Activated CD4-positive, alpha-beta T cell treated with anti-CD3 and anti-CD28 coated beads, Interleukin-2, amount 10 ng/mL, durations not matched to agents 24 days and 14 days (primary cell): ENCODE measurements at places on chromosomes 1 and 21.

DNA sequence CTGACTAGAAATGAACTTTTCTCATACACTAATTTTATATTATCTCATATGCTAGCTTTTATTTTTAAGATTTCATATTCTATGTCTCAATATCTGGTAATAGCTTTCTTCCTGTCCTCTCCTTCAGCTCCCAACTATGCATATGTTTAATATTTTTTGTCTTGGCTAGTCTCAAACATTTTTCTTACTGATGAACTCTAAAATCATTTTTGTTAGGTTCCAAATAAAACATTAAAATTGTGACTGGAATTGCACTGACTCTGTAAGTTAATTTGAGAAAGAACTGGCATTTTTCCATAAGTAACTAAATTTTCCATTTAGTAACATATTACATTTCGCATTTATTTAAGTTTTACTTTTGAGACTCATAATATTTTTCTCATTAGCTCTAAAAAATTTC is 368.5 kb upstream of the DPYD start:
- H3K36me3 ChIP-seq = no peaks in the 10 kb centered on the region
- H3K27me3 ChIP-seq = peaks cover 1% of the 10 kb centered on the region
- no peak overlapping the region for H3K4me3 ChIP-seq
- H3K4me1 ChIP-seq = no peaks in the 10 kb centered on the region

DNA sequence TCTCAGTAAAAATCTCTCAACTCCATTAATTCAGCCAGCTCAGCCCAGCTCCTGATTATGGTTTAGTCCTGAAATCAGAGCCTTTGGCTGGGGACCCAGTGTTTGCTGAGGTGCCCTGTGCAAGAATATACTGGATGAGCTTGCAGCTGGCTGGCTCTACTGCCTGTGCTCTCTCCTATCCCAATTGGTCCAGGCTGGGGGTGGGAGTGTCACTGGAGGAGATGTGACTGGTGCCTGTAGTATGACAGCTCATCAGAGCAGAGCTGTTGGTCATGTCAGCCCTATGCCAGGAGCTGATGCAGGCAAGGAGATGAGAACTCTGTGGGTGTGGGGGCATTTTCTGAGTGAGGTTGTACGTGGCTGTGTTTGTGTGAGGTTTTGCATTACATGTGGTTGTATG is 87.0 kb downstream of the TNR start:
- H3K36me3 ChIP-seq = no peaks in the 10 kb centered on the region
- no peaks in the 10 kb centered on the region for H3K4me1 ChIP-seq
- H3K4me3 ChIP-seq = no peak overlapping the region
- no peak for DNase-seq
- H3K27ac ChIP-seq = no peak overlapping the region
- H3K27me3 ChIP-seq = peaks cover 3% of the 10 kb centered on the region

- H3K4me1 ChIP-seq = peaks cover 11% of the 10 kb centered on the region
- H3K36me3 ChIP-seq = no peaks in the 10 kb centered on the region
- no peak overlapping the region for H3K27ac ChIP-seq
- DNase-seq = peak; percentile 43
- no peak overlapping the region for H3K4me3 ChIP-seq
- peaks cover 1% of the 10 kb centered on the region for H3K27me3 ChIP-seq
Observed at GRCh38 chr1:234675006-234675405, 65.0 kb upstream of the IRF2BP2 start.

- no peaks in the 10 kb centered on the region for H3K4me1 ChIP-seq
- no peaks in the 10 kb centered on the region for H3K36me3 ChIP-seq
- DNase-seq = no peak
- no peak overlapping the region for H3K4me3 ChIP-seq
- H3K27me3 ChIP-seq = no peaks in the 10 kb centered on the region
- no peak overlapping the region for H3K27ac ChIP-seq
Observed at GRCh38 chr1:87122243-87122642, 206.4 kb upstream of the LMO4 start.

DNA sequence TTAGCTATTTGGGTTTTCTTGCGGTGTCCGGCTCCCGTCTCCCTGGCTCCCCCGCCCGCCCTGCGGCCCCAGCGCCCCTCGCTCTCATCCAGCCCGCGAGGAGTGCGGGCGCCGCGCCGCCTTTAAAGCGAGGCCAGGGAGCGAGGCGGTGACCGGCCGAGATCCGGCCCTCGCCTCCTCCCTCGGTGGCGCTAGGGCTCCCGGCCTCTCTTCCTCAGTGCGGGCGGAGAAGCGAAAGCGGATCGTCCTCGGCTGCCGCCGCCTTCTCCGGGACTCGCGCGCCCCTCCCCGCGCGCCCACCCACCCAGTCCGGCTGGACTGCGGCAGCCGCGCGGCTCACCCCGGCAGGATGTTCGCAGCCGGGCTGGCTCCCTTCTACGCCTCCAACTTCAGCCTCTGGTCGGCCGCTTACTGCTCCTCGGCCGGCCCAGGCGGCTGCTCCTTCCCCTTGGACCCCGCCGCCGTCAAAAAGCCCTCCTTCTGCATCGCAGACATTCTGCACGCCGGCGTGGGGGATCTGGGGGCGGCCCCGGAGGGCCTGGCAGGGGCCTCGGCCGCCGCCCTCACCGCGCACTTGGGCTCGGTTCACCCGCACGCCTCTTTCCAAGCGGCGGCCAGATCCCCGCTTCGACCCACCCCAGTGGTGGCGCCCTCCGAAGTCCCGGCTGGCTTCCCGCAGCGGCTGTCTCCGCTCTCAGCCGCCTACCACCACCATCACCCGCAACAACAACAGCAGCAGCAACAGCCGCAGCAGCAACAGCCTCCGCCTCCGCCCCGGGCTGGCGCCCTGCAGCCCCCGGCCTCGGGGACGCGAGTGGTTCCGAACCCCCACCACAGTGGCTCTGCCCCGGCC is 492 bp downstream of the HLX start:
- H3K27ac ChIP-seq = peak overlapping the region; percentile 62
- H3K4me3 ChIP-seq = peak overlapping the region; percentile 90
- H3K4me1 ChIP-seq = peaks cover 26% of the 10 kb centered on the region

GRCh38 chr1:204127597-204128242 is 24.1 kb downstream of the ETNK2 start:
- no peaks in the 10 kb centered on the region for H3K27me3 ChIP-seq
- H3K36me3 ChIP-seq = no peaks in the 10 kb centered on the region
- DNase-seq = no peak
- H3K4me1 ChIP-seq = peaks cover 9% of the 10 kb centered on the region
- no peak overlapping the region for H3K27ac ChIP-seq
